Activated CD8-positive, alpha-beta memory T cell treated with anti-CD3 and anti-CD28 coated beads for 1 hour (primary cell): ENCODE measurements at places on chromosomes 16 and 17.

DNA sequence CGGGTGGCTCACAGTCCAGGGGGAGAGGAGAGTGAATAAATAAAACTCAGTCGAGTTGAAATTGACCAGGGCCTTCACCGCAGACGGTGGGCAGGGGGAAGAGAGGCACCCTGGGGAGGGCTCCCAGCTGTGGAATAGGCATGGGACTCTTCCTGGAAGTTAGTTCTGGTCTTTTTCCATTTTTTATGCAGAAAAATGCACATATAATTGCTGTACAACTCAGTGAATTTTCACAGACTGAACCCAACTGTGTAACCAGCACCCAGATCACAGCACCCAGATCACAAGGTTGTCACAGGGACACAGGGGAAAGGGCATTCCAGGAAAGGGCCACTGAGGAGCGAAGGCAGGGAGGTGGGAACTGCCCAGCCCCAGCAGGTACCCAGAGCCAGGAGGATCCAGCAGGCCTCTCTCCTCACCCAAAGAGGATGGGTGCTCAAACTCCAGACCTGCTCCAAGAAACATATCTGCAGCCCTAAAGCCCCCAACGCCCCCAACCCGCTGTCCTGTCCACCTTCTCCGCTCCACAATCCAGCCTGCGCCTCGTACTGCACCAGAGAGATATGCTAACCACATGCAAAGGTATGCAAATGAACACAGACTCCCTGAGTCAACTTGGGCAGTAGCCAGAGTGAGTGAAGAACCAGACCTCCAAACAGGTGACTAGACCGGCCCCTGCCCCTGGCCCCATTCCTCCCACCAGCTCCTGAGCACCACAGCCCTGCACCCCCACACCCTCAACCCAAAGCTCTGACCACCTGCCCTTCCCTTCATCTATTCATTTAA, 29.1 kb upstream of the EIF1 start:
- DNase-seq = no peak

GRCh38 chr17:45225964-45226530, 4.4 kb downstream of the FMNL1 start:
- DNase-seq = peak; percentile 89

GRCh38 chr16:75181630-75182029, 25.3 kb downstream of the CTRB2 start:
- DNase-seq = no peak

GRCh38 chr17:82327289-82327688, 6.3 kb downstream of the SECTM1 start:
- DNase-seq = no peak

- no peak for DNase-seq
Observed at GRCh38 chr17:37713624-37714023, 31.2 kb downstream of the HNF1B start.

DNA sequence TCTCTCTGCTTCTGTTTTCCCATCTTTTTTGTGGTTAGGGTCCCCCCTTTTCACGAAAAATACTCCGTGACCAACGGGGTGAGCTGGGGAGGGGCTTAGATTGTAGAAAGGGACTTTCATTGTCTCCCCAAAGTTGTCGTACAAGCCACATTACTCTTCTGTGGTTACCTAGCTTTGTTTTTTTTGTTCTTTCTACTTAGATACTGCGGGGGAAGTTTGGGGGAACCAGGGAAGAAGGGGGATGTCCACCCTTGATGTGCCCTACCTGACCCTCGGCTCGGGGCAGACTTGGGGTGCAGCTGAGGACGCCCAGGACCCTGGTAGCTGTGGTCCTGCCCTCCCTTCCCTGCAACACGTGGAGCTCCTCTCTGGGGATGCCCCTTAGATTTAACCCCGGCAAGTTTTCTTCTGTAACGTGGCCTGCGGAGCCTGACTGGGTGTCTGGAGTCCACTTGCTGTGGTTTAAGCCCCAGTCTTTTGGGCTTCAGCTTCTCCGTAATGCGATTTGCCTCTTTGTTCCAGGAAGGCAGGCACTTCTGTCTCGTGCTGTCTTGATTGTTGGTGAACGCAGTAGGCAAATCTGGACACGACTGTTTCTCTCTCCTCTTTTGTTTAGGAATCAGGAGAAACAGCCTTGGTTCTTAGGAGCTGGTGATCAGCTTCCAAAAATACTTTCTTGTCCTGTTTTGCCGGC, 892 bp downstream of the ABCC1 start:
- DNase-seq = no peak

DNA sequence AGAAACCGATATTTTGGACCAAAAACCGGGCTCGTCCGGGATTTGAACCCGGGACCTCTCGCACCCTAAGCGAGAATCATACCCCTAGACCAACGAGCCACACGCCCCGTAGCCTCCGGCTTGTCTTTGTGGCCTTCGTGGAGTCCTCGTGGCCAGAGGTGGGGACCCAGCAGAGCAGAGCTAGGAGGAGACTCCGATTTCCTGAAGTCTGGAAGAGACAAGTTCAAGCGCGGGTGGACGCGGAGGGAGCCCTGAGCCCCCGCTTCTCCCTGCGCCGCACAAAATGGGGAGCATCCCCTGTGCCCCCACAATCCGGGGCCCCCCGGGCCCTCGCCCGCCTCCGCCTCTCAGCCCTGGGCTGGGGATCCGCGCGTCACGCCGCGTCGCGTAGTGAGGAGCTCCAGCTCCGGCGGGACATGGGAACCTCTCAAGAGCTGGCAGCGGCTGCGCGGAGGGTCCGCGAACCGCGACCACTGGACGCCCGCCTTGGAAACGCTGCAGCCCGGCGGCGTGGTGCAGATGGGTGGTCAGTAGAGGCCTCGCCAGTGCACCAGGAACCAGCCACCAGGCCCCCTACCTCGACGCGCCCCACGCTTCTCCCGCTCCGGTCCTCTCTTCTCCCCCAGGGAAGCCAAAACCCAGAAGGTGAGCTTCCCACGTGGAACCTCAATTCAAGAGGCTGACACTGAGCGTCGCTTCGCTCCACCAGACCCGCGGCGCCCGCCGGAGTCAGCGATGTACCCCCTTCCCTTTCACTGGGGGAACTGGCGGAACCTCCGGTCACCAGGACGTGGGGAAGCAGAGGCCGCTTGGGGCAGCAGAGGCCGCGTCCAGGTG, 5.2 kb upstream of the OR1F1 start:
- DNase-seq = no peak

- DNase-seq = no peak
Observed at GRCh38 chr17:79619636-79620206, 8.9 kb upstream of the RBFOX3 start.

- DNase-seq = no peak
Observed at GRCh38 chr17:55545806-55546205, 34.6 kb upstream of the SMIM36 start.

DNA sequence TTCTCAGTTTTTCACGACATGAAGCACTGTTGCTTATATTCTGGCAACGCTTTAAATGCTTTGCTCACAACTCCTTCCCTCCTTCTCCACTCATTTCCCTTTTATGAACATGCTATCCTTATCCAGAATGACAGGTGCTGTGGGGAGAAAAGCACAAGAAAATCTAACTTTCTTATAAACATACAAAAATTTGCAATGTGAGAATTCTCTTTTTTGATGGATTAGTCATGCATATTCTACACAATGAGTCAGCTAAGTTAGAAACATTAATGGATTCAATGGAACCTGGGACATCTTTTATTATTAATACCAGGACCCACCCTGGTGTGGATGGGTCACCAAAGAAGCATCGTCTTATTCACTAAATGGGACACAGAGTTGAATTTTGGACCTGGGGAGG, 234.6 kb upstream of the CDH5 start:
- DNase-seq = no peak

GRCh38 chr17:7404737-7405349, 946 bp upstream of the TMEM256 start:
- peak; percentile 41 for DNase-seq

GRCh38 chr17:7176841-7177190, 2.4 kb downstream of the ASGR1 start:
- DNase-seq = no peak

GRCh38 chr17:55722742-55723487, at the start of gene TMEM100:
TMEM100 (minus strand) TSS chr17:55722864; CDS start chr17:55721070, 1,794 bp downstream.
- no peak for DNase-seq

DNA sequence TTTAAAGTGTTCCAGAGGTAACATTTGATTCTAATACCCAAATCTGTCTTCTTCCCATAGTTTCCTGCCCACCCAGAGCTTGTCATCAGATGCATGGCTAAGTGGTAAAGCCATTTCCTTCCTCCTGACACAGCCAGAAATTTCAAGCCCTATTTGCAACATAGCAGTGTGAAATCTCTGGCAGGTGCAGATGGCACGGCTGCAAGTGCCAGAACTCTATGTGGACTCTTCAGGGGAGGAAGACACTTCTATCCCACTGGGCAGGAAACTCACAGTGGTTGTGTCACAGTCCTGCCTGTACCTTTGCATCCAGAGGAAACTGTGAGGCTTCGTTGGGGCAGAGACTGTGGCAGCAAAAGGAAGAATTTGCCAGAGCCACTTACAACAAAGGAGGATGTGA, 13.2 kb downstream of the DYNLRB2 start:
- DNase-seq = no peak

GRCh38 chr17:72920513-72920912, 172.0 kb downstream of the SLC39A11 start:
- DNase-seq = no peak

- DNase-seq = no peak
Observed at GRCh38 chr16:114327-114726, 24.1 kb downstream of the NPRL3 start.

GRCh38 chr17:238964-239259, 57.5 kb upstream of the DOC2B start:
- no peak for DNase-seq

DNA sequence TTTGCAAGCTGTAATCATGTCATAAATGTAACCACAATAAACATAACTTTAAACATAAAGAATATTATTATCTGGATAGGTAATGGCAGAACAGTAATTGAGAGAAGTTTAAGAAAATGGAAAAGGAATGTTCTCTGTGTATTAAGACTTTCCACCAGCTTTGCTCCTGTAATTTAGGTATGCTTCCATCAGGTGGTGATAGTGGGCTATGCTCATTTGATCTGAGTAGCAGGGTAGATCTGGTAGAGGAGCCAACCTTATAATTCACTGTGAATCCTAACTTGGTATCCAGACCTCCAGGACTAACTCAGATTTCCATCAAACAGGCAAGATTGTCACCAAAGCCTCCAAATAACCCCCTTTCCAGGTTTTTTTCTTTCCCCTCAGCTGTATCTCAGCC, 137.9 kb upstream of the ZKSCAN2 start:
- no peak for DNase-seq

- DNase-seq = no peak
Observed at GRCh38 chr16:57634171-57634570, 5.7 kb downstream of the ADGRG1 start.

GRCh38 chr16:88658714-88659113, 4.2 kb downstream of the MVD start:
- DNase-seq = no peak

DNA sequence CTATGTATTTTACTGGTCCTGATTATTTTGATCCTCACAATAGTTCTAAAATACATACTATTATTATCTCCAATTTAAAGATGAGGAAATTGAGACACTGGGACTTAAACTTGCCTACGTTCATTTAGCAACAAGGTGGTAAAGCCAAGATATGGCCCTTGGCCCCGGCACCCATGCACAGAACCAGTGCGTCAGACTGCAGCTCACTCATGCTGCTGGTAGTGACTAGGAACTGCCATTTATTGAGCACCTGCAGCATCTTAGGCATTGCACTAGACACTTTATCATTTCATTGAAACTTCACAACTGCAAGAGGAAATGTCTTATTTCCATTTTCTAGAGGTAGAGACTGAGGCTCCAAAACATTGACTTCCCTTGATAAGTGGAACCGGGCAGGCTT, 93.3 kb downstream of the RAB11FIP4 start:
- DNase-seq = no peak

GRCh38 chr16:59355704-59356103, 621.6 kb upstream of the GOT2 start:
- DNase-seq = no peak

GRCh38 chr17:73791631-73792030, 147.4 kb upstream of the SDK2 start:
- DNase-seq = no peak

DNA sequence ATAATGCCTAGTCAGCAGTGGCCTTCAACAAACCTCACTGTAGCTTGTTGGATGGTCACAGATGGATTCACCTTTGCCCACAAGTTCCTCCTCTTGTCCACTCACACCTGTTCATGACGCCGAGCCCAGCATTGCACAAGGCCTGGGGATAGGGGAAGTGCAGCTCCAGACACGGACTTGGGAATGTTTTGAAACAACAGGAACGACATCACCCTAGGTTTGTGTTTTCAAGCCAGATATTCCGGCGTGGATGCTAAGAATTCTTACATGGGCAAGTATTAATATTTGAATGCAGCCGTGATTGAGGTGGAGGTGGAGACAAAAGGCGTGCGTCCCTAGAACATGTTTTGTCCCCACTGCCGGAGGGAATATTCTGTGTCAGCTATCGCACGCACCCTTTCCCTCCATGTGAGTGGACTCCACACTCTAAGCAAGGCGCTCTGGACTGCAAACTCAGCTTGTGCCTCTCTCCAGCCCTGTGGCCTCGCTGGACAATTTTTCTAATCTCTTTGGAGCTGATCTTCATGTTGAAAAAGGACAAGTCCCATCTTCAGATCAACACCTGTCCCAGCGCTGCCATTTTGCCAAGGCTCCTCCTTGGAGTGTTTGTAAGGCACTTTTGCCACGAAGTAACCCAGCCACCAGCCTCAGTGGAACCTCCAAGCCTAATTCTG, 2.0 kb upstream of the BANP start:
- DNase-seq = no peak

- DNase-seq = no peak
Observed at GRCh38 chr17:77499699-77500435, 359.1 kb downstream of the SEC14L1 start.

GRCh38 chr16:30570636-30571444, 674 bp downstream of the ZNF688 start:
- DNase-seq = no peak

DNA sequence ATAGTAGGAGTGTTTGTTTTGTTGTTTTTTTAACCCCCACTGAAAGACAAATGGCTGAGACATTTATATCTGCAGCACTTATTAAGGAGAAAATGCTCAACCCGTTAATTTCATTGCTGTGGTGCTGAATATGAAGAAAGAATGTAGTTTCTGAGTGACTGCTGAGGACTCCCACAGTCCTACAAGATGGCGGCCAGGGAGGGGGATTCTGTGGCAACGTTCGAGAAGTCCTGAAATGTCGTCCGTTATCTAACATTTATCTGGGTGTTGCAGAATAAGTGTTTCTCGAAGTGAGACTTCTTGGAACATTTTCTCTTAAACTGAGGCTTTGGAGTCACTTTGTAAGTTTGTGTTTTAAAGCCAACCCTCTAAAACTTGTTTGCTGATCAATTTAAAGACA, 530.4 kb downstream of the XYLT1 start:
- DNase-seq = no peak
